ENCODE measurements at places on chromosomes 4 and X. TPM values are rescaled to one million over a fixed set of nuclear protein-coding genes. Genes with fewer than 3 reads are reported as not detected.
A peak's percentile ranks its signal among the peaks of the same experiment; 100 is the strongest.

GRCh38 chr4:110705440-110705782 is 82.5 kb upstream of the PITX2 start:
- DNase-seq = no peak

SSX3 gene
- not detected for total RNA-seq

SORCS2 gene
- total RNA-seq = 2.7 TPM

IL13RA2 gene
- total RNA-seq = not detected

DNA sequence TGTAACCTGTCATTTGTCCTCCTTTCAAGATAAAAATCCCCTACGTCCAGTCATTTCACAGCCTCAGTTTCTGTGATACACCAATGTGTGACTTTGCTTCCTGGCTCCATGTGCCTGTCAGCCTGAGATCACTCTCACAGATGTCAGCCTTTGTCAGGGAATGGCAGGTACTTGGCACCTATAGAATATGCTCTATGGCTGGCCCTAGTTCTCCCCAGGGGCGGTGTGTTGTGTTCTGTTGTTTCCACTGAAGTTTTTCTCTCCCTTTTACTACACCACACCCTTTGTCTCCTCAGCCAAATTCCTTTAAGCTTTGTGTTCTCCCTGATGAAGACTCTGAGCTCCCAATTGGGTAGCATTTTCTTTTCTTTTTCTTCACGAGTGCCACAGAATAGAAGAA is 81.7 kb downstream of the ALPK1 start:
- no peak for DNase-seq

GRCh38 chr4:58070726-58071125 is 960.5 kb upstream of the IGFBP7 start:
- no peak for DNase-seq

DNA sequence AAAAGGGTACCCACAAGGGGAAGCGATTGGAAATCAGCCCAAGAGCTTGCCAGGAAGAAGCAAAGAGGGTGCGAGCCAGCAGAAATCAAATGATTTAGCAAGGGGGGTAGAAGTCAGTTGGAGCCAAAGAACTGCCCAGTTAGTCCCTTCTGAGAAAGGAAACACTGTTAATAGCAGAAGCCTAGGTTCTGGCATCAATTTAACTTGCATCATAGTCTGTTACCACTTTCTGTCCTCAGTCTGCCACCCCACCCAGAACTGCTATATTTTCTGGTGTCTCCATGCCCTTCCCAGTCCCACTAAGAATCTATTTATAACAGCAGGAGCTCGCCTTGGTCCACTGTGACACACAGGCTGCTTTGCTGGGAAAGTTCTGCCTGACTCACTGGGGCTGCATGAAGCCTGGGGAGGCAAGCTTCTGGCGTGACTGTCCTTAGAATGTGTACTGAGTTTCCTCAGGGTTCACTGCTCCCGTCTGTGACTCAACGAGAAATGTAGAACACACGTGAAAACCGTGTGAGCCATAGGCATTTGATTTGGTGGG is 157.8 kb upstream of the TTC29 start:
- peak; percentile 80 for DNase-seq

GRCh38 chrX:12753366-12753765 is 37.8 kb upstream of the PRPS2 start:
- DNase-seq = no peak

DNA sequence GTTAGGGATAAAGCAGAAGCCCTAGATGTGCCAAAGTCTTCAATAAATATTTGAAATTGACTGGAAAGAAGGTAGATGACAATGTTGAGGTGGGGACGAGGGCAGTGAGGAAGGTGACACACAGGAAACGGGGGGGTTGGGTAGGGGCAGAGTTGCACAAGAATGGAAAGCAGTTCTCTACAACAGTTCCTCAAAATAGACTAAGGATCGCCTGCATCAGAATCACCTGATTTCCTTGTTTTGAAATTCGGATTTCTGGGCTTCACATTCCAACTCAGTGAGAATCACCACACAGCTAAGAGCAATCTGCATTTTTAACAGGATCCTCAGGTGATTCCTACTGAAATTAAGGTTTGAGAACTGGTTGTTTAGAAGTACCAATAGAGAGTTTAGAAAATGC is 70.6 kb downstream of the ARFIP1 start:
- DNase-seq = no peak

DNA sequence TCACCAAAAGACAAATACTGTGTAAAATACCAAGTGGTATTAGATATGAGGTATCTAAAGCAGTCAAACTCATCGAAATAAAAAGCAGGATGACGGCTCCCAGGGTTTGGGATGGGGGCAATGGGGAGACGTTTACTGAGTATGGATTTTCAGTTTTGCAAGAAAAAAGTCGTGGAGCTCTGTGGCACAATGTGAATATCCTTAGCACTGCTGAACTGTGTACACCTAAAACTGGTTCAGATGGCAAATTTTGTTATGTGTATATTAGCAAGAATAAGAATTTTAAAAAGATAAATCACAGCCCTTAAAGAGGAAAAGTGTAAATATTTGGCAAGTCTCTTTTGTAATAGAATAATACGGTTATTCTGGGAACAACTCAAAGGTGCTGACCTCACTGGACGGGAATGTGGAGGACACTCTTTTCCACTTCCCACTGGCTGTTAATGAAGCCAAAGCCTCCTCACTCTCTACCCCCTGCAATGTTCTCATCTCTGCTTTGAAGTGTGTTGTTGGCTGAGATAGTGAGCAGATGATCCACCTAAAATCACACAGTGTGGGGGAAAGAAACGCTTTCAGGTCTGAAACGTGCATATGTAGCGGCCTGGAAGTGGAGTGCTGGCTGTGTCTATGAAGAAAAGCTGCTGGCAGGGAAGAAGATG is 49.2 kb downstream of the SEL1L3 start:
- no peak for DNase-seq

DNA sequence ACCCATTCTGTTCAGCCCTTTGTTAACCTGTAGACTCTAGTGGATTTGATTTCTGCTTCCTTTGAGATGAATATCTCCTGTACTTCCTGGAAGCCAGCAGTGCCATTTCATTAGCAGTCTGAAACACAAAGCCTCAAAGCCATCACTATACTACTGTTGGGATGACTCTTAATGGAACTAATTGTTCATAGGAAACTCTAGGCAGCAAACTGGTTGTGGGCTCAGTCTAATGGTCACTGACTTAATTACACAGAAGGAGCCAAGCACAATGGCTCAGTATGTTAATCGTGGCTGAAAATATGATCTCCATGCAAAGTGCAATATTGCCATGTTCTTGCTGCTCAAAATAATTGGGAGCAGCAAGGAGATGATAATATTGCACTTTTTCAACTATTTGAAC is 262.3 kb downstream of the ARHGAP24 start:
- DNase-seq = no peak

- no peak for DNase-seq
Observed at GRCh38 chr4:57159866-57160265, 49.7 kb upstream of the IGFBP7 start.

DNA sequence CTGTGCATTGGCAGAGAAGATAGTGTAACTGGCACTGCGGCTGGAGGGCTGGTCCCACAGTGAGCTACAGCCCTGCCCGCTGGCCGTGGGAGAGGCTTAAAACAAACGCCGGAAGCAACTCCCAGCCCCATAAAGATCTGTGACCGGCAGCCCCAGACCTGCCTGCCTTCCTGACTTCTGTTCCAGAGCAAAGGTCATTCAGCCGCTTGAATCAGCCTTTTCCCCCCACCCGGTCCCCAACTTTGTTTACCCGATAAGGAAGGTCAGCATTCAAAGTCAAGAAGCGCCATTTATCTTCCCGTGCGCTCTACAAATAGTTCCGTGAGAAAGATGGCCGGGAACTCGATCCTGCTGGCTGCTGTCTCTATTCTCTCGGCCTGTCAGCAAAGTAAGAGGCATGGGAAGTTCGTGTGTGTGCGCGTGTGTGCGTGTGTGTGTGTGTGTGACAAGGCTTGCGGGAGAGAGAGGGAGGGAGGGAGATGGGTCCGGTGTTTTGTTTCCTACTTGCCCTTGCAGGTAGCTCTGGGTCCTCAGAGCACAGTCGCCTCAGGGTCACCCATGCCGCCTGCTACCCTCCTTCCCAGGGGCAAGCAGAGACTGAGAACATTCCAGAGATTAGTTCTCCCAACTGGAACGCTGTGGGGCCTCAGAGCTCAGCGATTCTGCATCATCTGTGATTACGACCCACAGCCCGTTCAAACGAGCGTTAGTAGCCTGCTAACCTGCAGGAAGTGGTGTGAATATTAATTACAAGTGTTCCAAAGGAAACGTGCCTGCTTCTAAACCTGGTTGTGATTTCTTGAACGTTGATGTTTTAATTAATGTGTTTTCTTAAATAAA is at the start of gene MGST2:
MGST2 (plus strand) TSS at position 130 of the 840 bp plus-strand sequence; CDS start at position 331, 201 bp downstream.
- DNase-seq = peak; percentile 91

DMRTC1 gene
- 0.26 TPM for total RNA-seq

DNA sequence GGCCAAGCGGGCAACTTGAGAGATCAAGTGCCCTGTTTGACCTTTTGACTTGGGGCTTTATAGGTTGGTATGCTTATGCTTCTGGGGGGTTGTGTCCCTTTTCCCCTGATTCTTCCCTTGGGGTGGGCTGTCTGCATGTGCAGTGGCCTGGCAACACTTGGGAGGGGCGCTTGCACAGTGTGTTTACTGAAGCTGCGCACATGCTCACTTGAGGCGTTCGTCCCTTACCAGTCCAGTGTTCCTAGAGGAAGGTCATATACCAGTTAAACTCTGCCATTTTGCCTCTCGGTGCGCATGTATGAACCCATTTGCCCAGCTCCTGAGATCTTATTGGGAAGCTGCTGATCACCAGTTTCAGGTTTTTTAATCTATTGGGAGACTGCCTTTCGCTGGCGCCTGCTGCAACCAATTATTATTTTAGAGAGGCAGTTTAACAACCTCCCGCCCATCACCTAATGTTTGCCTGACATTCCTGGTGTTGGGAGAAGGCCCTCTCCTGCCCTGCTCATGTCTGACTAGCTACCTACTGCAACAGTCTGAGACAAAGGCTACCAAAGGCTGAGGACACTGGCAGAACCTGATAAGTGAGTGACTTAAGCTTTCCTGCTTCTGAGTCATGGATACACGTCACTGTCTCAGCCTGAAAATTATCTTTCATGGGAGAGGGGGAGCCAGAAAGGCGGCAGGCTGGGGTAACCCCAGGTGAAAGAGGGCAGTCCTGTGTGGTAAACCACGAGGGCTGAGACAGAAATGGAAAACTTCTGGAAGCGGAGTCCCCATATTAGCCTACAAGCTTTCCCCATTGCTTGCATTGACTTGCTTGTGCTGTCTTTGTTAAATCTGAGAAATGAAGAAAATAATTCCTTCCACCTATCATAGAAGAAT is 97.6 kb downstream of the CPE start:
- DNase-seq = no peak

ADH1A gene
- total RNA-seq = 1.3 TPM

DNA sequence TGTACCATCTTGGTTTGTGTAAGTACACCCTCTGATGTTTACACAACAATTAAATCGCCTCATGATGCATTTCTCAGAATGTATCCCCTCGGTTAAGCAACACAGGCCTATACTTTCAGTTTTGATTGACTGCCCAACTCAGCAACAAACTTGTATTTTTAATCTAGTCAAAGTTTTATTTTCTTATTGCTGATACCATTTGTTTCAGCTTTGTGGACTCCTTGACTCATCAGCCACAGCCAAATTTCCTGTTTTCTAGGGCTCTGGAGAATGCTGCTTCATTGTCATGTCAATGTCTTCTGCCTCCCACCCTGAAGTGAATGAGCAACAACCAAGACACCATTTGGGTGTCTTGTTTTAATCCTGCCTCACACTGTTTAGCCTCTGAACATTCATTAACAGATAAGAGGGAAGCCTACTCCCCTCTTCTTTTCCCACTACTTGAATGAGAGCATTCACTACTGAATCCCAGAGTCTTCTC is 14.0 kb downstream of the BBS12 start:
- no peak for DNase-seq

GRCh38 chr4:121599049-121599448 is 97.7 kb downstream of the ANXA5 start:
- DNase-seq = no peak

DNA sequence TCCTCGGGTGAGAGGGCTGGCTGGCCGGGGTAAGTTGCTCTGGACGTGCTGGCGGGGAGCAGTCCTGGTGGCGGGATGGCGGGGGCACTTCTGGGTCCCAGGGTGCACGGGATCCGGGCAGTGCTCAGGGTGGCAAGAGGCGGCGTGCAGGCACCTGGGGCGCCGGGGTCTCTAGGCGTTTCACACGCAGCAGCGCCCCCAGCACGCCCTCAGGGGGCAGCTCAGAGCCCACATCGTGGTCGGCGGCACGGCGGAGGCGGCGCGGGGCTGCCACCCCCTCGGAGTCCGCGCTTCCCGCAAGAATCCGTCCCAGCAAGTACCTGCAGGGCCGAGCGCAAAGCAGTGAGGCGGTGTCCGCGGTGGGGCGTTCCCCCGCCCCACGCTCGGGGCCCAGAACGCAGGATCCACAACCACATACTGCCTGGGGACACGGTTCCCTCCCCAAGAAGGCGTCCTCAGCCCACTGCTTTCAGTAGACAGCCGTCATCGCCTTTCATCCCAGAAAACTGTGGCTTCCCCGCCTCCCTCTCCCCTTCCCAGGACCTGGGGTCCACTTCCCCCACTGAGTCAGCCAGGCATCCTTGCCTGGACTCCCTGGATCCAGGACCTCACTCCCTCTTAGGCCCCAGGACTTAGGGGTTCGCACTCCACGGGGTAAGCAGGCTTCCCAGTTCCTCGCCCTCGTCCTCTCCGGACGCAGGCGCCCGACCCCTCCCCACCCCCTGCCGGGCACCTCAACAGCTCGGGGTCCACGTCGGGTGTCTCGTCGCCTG is 4.1 kb downstream of the PCSK1N start:
- DNase-seq = no peak

MID1 gene
- 21.0 TPM for total RNA-seq

DNA sequence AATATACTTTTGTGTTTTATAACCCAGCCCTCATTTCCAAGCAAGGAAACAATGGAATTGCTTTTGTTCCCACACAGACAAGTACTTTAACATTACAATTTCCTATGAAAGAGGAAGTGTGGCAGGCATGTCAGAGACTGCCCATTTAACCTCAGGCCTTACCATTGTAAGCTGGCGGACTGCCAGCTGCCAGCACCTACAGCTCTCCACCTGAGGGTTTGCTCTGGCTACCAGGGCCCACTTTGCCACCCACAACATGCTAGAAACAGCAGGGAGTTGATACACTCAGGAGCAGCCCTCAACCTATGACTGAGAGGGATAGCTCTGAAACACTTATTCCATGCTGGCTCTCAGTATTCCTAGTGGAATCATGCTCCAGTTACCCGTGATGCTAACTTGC is 152.3 kb upstream of the PRDX4 start:
- no peak for DNase-seq

ACTRT1 gene
- total RNA-seq = not detected

DNA sequence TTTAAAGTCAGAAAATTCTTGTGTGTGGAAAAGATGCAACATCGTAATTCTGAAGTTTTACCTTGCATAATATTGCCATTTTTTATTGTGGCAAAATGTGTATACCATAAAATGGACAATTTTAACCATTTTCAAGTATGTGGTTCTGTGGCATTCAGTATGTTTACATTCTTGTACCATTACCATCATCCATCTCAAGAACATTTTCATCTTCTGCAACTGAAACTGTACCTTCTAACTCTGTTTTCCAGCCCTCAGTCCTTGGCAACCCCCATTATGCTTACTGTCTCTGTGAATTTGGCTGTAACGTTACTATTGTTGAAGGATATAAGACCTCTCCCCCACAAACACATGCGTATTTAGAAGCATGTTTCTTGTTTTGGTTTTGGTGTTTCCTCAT is 123.2 kb downstream of the BMPR1B start:
- no peak for DNase-seq

C4orf36 gene
- not detected for total RNA-seq
